Stimulated activated CD8-positive, alpha-beta memory T cell treated with anti-CD3 and anti-CD28 coated beads, Interleukin-12 subunit alpha, Interleukin-12 subunit beta, amount 100 ng/mL, for 1 hour (primary cell): ENCODE measurements at places on chromosomes 13 and 19.
A peak's percentile ranks its signal among the peaks of the same experiment; 100 is the strongest.

- no peak for DNase-seq
Measured at GRCh38 chr13:108278466-108278865, 8.9 kb downstream of the TNFSF13B start.

- peak; percentile 57 for DNase-seq
Measured at GRCh38 chr19:507286-508203, at the start of gene TPGS1. Gene TPGS1, plus strand, starts transcription at chr19:507497. Its CDS starts 10 bp downstream, at chr19:507507.

DNA sequence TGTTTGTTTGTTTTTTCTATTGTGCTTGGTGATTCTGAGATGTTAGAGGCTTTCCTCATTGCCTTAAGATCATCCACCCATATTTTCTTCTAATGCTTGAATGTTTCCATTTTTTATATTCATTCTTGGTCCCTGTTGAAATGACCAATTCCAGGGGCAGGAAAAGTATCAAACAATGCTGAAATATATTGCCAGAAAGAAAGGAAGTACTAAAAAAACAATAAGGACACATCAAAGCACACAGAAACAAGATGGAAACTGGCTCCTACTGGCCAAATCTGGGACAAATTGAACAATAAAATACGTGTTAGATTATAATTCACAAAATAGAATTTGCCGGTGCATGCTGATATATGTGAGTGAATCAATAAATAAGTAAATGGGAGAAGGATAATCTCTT, 23.9 kb downstream of the ZDHHC20 start:
- no peak for DNase-seq

GRCh38 chr19:17633700-17634099, 54.5 kb downstream of the UNC13A start:
- no peak for DNase-seq

- no peak for DNase-seq
Measured at GRCh38 chr13:56396318-56396717, 744.4 kb upstream of the PRR20A start.

DNA sequence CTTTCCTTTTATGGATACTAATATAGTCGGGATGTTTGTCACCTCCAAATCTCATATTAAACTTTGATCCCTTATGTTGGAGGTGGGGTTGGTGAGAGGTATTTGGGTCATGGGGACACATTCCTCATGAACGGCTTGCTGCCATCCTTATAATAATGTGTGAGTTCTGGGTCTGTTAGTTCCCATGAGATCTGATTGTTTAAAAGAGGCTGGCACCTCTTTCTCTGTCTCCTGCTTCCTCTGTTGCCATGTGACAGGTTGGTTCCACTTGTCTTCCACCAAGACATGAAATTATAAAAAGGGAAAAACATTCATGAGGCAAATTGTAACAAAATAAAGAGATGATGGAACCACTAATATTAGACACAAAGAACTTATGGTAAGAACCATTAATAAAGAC, 107.8 kb upstream of the ATXN8OS start:
- no peak for DNase-seq

DNA sequence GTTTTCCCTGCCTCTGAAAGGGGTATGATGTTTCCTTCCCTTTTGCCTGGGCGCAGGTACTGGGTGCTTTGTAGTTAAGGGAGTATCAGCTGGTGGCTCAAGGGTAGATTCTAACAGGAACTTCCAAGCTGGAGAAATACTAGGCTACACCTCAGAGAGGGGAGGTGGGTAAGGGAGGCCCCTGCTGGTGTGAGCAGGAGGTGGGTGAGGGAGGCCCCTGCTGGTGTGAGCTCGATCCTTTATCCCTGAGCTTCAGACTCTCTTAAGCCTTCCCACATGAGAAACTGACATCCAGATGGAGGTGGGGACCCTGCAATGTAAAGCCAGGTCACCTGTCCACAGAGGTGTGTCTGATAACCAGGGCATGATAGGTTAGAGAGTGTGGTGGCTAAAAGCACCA, 32.1 kb downstream of the CYP2B6 start:
- DNase-seq: no peak

GRCh38 chr19:16608290-16608739, 19.7 kb downstream of the MED26 start:
- no peak for DNase-seq
